ENCODE measurements at places on chromosomes 12 and 14. TPM values are rescaled to one million over a fixed set of nuclear protein-coding genes. Genes with fewer than 3 reads are reported as not detected.

Gene KCNJ8
- total RNA-seq: 16.5 TPM

Gene TUNAR
- total RNA-seq: not detected

Gene ZFP36L1
- total RNA-seq: 477 TPM

Gene KERA
- total RNA-seq: not detected

Gene LBHD2
- total RNA-seq: 3.1 TPM

Gene CLEC4E
- 11.3 TPM for total RNA-seq

Gene ACOT6
- total RNA-seq: not detected

Data from mesenteric fat pad (tissue), 1 donor.